ENCODE measurements at places on chromosomes 12 and 14.

GRCh38 chr12:17016116-17016864 is 410.3 kb upstream of the LMO3 start:
- DNase-seq, result no peak

DNA sequence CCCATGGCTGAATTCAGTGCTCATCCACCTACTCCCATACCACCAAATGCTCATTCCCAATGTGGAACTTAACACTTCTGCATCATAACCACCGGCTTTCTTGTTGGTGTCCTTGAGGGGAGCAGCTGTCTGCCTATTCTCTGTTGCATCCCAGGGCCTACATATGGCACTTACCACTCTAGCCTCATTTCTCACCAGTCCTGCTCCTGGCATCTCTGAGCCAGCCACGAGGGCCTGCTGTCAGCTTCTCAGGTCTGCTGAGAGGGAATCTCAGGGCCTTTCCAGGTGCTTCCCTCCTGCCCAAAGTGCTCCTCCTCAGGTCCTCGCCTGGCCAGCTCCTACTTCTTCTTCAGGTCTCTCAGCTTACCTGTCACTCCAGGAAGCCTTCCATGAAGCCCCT is 24.0 kb upstream of the RND1 start:
- no peak for DNase-seq

DNA sequence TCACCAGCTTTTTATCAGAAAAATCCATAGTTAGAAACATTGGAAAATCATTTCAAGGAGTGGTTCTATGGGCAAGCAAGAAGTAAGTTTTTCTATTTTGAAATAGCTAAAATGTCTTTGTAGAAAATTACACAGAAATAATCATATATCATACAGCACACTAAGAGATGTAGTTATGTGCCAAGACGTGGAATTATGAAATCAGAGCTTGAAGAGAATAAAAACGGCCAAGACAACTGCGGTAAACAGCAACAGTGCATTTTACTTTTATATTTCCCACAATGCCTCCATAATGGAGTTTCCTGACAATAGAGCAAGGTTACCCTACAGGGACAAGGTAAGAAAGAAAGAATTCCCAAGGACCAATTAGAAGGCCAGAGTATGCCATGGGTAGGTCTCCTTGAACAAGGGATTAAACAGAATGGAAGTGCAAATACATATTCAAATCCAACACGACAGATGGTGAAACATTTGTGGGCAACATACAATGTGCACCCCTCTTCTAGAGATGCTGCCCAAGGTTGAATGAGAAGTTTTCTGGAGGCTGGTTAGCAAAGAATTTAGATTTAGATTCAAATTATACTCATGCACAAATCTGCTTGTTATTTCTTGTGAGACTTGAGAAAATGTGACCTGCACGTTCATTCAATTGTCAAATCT is 76.1 kb upstream of the BTG1 start:
- DNase-seq, result no peak

GRCh38 chr12:49894751-49895148 is 8.9 kb downstream of the FAIM2 start:
- no peak for DNase-seq

- DNase-seq, result no peak
These were observed 195.7 kb downstream of the SPTSSA start for GRCh38 chr14:34266344-34266743.

DNA sequence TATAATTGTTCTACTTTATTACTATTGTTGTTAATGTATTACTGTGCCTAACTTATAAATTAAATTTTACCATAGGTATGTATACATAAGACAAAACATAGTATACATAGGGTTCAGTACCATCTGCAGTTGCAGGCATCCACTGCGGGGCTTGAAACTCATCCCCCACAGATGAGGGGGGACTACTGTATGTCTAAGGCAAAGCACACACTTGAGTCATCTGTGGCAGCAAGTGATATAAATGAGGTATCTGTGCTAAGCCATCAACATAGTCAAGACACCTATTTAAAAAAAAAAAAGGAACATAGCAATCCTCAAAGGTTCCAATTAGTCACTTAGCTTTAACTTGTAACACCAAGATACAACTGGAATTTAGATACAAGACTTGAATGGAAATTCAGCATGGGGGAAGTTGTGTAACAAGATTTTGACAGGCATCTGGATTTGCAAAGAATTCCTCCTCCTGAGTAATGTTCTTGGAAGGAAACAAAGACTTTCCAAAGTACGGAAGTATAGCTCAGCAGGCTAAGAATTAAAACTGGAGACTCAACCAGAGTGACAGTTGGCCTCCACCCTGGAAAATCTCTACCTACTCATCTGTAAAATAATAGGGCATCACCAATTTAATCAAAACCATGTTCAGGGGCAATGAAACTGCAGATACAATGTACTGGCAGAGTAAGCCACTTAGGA is 14.9 kb downstream of the DCAF5 start:
- DNase-seq, result no peak

DNA sequence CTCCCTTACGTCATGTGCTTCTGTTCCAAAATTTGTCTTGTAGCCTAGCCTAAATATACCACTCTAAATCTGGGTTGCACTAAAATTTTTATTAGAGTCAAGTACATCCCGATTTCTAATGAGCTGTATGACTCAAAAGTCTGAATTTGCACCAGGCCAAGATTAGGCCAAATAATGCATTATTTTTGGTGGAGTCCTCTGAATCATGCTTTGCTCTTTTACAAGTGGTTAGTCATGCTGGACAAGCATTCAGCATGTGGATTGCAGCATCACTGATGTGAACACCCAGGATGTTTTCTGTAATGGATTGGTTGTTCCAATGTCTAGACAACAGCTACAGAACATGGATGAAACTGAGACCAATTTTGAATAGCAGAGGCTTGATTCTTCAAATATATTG is 23.7 kb downstream of the HEBP1 start:
- peak; percentile 93 for DNase-seq

DNA sequence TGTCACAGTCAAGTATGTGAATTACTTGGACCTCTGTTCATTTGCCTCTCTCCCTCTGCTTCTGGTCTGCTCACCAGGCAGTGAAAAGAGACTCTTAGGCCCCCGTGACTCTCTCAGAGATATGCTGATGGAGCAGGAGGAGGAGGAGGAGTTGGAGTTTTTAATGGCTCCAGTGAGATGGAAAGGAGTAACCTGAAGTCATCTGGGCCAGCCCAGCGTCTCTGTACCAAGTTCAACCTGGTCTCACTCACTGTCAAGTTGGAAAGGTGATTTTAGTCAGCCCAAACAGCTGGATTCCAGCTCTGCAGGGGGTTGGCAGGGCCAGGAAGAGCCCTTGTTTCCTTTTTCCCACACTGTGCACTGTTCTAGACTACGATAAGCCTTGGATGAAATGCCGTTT is 48.6 kb downstream of the SH2B3 start:
- DNase-seq, result no peak

DNA sequence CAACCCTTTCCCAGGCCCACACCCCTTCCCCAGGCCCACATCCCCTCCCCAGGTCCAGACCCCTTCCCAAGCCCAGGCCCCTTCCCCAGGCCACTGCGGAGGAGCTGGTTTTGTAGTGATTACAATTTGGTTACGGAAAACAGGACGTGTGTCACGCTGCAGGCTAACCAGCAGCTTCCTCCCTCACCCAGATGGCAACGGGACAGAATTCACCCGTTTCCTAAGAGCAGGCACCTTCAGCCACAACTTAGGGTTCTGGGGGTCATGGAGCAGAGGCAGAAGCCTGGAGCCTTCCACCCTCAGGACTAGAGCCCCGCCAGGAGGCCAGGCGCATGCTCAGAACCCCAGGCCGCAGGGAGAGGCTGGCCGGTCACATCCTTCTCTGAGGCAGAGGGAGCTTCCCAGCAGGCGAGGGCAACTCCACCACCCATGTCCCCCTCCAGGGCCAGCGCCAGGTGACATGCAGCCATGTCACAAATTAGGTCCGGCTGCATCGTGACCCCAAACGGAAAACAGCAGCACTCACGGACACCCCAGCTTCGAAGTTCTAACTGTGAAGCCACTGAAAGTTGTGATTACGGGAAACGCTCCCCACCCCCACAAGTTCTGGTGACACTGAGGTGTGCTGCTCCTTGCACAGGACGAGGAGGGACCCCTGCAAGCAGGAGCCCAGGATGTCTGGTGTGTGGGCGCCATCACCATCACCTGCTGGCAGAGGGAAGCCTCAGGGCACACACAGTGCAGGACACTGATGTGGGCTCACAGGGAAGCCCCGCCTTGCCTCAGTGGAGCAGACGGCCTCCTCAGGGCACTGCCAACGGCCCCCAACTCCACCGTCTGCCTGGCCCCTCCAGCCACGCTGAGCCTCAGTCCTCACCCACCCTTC is 7.7 kb downstream of the BRF1 start:
- no peak for DNase-seq

GRCh38 chr14:74415115-74415437 is 10.9 kb downstream of the SYNDIG1L start:
- DNase-seq, result no peak

- DNase-seq, result no peak
These were observed 45.4 kb downstream of the SYNE3 start for GRCh38 chr14:95471016-95471415.

GRCh38 chr12:43694879-43695278 is 63.7 kb downstream of the PUS7L start:
- DNase-seq, result no peak

DNA sequence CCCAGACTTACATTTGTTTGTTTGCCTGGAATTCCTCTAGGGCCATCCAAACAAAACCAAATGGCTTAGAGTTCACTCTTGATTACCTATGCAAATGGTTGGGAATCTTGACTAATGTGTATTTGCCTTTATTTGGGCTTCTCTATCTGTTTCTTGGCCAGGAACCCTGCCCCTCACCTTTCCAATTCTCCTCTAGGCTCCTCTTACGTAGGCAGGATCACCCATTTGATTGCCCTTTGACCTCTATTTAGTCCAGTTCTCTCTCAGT is 123.0 kb upstream of the DYRK2 start:
- no peak for DNase-seq

DNA sequence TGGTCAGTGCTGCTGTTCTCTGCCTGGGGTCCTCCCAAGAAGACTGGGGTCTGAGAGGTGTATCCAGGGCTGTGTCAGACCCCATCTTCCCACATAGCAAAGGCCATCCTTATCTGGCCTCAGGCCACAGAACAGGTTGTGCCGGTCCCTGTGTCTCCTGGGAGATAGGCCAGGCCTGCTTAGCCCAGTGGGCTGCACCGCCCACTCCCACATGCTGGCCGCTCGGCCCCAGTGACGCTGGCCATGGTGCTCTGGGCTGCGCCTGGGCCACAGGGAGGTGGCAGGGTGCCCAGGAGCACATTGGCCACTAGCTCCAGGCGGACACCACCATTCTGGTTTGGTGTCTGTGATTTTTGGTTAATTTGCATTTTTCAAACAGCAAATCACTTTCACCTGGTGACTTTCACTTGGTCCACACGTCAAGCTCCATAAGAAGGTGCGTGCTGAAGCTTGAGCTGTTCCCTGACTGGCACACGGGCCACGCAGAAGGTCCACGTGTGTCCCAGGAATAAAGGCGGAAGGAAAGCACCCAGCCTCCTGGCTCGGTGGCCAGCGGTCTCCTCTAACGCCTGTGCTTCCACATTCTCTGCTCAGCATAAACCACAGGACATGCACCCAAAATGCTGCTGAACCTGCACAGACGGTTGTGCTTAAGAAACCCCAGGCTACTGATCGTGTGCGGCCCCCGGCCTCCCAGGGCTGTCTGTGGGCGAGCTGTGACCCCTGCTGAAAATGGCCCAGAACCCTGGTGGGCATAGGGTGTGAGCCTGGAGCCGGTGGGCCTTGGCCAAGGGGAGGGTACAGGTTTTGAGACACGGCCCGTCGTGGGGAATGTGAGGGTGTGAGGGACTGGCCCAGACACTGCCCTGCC is 4.6 kb downstream of the FBRSL1 start:
- no peak for DNase-seq

GRCh38 chr12:57124261-57124877 is 3.9 kb upstream of the LRP1 start:
- DNase-seq, result no peak

Data from AG09309 (cell line).